ENCODE measurements at places on chromosomes 5 and 9.

GRCh38 chr5:145943674-145944121 is 7.3 kb downstream of the SH3RF2 start:
- no peak for DNase-seq

DNA sequence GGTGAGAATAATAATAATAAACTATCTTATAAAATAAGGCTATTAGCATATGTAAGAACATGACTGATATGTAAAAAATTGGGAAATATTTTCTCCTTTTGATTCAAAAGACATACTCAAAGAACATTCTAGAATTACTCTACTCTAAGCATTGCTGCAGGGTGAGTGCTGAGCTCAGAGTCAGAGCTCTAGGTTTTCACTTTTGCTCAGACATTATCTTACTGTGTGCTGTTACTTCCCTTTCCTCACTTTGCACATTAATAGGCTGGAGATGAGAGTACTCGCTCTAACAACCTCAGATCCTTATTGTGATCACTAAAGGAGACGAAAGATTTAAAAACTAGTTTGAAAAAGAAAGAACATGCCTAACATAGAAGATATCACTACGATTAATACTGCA is 99.4 kb upstream of the C9orf72 start:
- DNase-seq, result no peak

GRCh38 chr5:95057615-95058014 is 227.3 kb downstream of the MCTP1 start:
- no peak for DNase-seq

DNA sequence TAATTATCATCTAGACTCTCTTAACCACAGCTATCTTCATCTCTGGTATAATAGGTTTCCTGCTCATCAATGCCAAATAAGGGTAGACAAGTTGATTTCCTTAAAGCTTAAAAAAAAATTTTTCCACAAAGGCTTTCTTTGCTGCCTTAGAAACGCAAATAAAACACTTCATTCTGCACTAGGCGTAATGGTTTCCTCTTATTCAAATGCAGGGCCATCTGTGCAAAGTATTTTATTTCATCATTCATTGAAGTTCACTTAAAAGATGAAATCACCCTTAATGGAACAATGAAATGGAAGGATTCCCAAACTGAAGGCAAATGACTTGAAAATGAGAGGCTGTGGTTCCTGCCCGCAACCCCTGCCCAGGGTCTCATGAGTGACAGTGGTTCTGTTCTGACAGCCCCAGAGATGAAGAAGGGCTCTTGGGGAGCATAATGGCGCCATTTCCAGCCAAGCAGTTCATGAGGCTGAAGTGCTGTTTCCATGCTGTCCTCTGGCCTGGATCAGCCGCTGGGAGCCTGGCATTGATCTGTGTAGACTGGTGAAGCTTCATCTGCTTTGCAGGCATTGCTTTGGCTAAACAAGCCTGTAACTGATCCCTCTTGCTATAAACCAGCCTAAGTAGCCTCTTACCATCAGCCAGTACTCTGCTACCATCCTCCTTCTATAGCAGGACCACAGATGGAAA is 276.9 kb upstream of the WWC1 start:
- DNase-seq, result no peak

GRCh38 chr5:115271295-115272050 is 8.8 kb upstream of the PGGT1B start:
- no peak for DNase-seq

- no peak for DNase-seq
These were observed 44.5 kb downstream of the AMBP start for GRCh38 chr9:114033397-114034103.

GRCh38 chr5:119527351-119527750 is 75.1 kb downstream of the HSD17B4 start:
- no peak for DNase-seq

DNA sequence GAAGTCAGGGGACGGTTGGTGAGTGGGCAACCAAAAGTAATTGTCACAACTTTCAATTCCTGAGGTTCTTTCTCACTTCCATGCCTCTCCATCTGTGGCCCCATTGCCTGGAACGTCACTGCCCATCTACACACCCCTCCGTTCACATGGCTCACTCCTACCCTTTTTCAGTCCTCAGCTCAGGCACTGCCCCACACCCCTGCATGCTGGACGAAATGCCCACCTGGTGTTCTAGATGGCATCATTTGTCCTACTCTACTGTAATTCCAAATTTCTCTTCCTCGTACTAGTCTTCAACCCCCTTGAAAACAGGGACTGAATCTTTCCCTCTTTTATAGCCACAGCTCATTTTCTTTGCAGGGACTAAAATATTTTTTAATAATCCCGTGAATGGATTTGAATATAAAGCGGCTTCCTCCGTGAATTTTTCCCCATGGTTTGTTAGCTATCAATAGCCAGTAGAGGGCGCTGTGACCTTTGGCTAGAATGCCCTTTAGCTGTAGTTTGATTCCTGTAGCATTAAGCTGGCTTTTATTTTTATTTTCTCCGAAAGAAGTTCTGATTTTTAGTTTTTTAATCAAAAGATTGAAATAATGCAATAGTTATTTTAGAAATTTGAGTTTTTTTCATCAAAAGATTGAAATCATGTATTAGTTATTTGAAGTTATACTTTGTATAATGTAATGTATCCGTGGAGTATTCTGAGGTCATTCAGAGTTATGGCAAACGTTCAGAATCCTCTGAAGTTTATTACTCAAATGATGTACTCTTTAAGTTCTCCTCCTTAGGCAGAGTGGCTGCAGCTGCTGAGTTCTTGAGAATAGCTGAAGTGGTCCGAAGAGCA is 232.1 kb downstream of the SH3GL2 start:
- DNase-seq, result no peak

GRCh38 chr5:68433923-68434879 is 218.6 kb downstream of the PIK3R1 start:
- peak; percentile 93 for DNase-seq

DNA sequence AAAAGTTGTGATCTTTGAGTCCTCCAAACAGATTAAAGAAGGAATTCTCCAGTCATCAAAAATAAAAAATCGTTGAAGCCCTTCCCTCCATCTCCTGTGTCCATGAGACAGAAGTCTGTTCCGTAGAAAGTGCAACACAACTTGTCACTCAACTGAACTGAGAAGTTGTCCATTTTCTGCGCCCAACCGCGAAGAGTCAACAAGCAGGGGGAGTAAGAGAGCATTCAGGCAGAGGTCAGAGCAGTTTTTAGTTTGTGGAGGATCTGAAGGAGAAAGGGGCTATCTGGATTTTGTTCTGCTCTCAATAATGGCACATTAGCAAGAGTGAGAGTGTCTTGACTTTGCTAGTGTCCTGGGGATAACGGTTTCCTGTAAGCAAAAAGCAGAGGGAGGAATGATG is 303.9 kb downstream of the ICE1 start:
- no peak for DNase-seq

DNA sequence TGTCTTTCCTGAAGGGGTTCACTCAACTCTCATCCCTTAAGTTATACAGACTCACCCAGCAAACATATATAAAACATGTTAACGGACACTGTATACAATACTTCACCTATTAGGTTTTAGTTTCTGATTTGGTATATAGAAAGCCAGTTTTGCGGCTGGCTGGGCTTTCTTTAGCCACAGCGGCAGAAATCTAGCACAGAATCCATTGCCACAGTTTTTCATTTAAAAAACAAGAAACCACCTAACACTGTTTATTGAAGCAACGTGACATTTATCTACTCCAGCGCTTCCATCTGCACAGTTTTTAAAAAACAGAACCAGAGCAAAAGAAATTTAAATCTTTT is 67.3 kb downstream of the SNX30 start:
- no peak for DNase-seq

- DNase-seq, result no peak
These were observed 16.7 kb downstream of the GCNT1 start for GRCh38 chr9:76475686-76476085.

GRCh38 chr9:126419475-126419874 is 92.8 kb downstream of the MVB12B start:
- no peak for DNase-seq

DNA sequence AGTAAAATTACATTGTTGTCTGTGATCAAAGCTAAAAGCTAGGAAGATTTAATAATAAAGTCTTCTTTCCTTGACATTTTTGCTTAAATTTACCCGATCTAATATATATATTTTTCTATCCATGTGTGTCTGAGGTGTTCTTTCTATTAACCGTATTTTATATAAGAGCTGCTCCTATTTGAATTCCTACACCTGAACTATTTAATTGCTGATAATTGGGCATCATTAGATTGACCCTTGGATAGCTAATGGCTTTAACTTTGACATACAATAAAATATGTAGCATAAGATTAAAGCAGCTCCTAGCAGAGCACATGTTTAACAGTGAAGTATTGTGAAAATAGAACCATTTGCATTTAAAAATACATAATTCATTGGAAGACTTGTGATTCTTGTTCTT is 792.7 kb downstream of the MAT2B start:
- DNase-seq, result no peak

GRCh38 chr5:142576804-142577203 is 109.1 kb downstream of the FGF1 start:
- DNase-seq, result no peak

GRCh38 chr5:172830876-172831662 is 3.0 kb upstream of the ERGIC1 start:
- DNase-seq, result no peak

GRCh38 chr5:120098902-120099535 is 365.1 kb upstream of the PRR16 start:
- DNase-seq, result no peak

GRCh38 chr5:76688212-76688611 is 27.7 kb upstream of the F2R start:
- DNase-seq, result no peak

- DNase-seq, result no peak
These were observed 135.3 kb downstream of the ROR2 start for GRCh38 chr9:91814753-91815152.

GRCh38 chr9:83153030-83153429 is 90.1 kb upstream of the RASEF start:
- no peak for DNase-seq

GRCh38 chr5:142869886-142870285 is 99.7 kb downstream of the ARHGAP26 start:
- no peak for DNase-seq

- no peak for DNase-seq
These were observed 9.1 kb downstream of the SLC22A5 start for GRCh38 chr5:132378580-132378979.

DNA sequence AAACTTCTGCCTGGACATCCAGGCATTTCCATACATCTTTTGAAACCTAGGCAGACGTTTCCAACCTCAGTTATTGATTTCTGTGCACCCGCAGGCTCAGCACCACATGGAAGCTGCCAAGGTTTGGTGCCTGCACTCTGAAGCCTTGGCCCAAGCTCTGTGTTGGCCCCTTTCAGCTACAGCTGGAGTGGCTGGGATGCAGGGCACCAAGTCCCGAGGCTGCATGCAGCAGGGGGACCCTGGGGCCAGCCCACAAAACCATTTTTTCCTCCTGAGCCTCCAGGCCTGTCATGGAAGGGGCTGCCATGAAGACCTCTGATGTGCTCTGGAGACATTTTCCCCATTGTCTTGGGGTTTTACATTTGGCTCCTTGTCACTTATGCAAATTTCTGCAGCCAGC is 49.9 kb downstream of the NFX1 start:
- DNase-seq, result no peak

GRCh38 chr5:60457233-60457632 is 242.7 kb downstream of the DEPDC1B start:
- DNase-seq, result no peak

DNA sequence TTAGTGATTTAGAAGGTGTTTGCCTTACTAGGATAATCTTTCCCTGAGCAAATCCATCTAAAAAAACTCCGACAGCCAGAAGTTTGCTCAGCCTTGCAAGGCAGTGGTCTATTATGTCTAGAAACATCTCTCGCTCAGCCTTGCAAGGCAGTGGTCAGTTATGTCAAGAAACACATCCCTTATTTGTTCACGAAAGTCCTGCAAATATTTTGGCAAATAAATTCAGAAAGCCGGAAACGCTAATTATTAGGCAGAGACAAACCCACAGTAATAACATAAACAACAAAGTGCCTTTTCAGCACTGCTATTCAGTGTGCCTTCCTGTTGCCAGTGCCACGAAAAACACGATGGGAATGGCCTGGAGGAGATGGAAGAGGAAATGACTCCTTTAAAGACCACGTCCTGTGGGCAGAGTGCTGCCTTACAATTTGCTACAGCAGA is 184.5 kb downstream of the GNAQ start:
- no peak for DNase-seq

DNA sequence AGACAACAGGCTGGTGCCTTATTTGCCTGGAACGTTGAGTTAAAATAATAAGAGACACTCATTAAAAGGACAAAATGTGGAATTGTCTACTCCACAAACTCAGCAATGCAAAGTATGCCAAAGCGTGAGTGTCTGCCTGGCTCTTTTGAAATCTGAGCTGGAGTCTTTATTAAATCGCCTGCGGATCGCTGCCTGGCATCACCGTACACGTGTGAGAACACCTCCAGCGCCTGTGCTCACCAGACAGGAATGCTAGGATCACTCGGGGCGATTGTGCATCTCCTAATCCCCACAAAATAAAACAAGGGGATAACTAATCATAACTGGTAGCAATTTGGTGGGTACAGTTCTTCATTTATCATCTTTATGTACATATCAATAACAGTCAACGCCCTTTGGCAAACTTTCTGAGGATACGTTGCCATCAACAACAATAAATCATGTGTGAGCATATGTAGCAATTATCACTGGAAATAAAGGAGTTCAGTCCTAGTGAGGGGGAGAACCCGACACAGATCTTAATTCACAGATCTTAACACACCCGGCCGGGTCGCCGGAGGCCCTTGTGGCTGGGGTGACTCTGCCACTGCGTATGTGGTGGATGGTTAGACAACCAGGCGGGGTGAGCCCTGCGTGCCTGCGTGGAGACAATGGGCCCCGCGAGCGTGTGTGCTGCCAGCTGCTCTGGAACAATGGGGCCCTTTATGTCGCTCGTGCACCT is 284.9 kb upstream of the IRX1 start:
- DNase-seq, result no peak

DNA sequence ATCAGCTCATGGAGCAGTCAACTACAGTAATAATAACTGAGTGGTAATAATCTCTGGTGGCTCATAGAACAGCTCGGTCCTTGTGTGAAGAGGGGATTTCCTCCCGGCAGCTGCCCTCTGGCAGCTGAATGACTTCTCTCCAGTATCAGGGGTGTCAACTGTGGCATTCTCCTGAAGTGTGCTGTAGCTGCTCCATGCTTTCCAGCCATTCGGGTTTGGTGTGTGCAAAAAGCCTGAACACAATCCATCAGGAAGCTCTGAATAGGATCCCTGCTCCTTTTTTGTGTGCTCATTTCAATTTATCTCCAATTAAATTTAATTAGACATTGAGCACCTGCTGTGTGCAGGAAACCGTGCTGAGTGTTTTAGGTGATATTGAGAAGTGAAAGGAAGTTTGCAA is 59.8 kb upstream of the BARX1 start:
- DNase-seq, result no peak

GRCh38 chr9:114480746-114481435 is 24.4 kb downstream of the WHRN start:
- no peak for DNase-seq

- DNase-seq, result no peak
These were observed 63.8 kb upstream of the ORM1 start for GRCh38 chr9:114258866-114259797.

GRCh38 chr5:124920909-124921666 is 174.6 kb upstream of the ZNF608 start:
- no peak for DNase-seq

- no peak for DNase-seq
These were observed 11.5 kb downstream of the PRRX2 start for GRCh38 chr9:129676975-129677374.

GRCh38 chr5:36870399-36871040 is 6.0 kb upstream of the NIPBL start:
- DNase-seq, result no peak

- no peak for DNase-seq
These were observed 40.1 kb downstream of the ALG2 start for GRCh38 chr9:99181621-99182020.
